ENCODE measurements at places on chromosomes 5 and 9.

DNA sequence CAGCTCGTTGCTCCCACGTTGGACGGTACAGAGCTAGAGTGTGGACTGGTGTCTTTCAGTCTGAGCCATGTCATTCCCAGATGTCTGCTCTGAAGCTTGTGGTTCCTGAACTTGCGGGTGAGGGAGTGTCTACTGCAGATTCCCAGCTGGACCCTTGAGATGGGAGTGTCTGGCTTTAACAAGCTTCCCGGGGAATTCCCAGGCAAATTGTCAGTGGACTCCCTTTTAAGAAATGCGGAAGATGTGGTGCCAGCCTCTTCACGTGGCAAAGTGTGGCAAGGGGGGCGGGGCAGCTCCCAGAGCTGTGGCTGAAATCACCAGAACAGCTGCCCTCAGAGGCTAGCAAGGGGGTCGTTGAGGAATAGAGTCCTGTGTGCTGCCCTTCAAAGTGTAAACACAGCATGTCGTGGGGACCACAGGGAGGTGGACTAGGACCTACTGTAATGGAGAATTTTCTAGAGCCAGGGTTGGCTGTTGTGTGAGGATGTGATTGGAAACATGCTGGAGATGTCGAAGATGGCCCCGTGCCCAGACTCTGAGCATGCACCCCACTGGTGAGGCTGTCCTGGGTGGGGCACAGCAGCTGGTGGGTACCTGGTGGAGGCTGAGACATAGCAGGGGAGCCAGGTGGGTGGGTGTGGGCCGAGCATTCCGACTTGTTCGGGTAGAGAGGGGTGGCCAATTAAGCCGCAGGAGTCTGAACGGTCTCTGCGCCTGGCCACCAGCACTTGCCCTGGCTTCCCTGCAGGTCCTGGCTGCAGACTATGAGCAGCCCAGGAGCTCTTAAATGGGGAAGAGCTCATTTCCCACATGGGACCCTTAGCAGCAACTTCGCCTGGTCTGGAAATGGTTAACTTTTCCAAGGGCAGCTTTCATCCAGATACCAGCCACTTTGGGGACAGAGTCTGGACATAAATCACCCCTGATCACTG lies 37.4 kb downstream of the PRRX2 start:
- no peak for DNase-seq

DNA sequence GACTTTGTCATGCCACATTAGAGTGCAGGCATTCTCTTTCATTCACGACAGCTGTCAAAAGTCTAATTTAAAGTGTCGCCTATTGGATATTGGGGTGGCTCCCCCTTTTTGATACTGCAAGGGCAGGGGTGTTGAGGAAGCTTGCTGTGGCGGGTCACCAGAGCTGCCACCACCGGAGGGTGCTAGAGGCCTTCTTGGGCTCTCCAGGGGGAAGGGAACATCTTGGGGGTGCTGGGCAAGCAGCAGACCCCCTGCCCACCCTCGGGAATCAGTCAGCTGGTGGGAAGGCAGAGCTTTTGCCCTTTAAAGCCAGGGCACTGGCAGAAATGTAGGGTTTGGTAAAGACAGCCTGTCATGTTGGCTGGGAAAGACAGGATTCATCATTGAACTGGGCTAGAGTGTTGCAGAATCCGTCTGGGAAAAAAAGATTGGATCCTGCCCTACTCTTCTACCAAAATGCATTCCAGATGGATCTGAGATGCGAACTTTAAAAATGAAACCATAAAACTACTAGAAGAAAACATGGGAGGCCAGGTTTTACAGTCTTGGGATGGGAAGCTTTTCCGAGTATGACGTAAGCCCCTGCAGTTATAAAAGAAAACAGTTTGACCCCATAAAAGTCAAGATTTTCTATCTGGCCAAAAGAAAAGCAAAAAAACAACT lies 22.3 kb downstream of the COL5A1 start:
- no peak for DNase-seq

DNA sequence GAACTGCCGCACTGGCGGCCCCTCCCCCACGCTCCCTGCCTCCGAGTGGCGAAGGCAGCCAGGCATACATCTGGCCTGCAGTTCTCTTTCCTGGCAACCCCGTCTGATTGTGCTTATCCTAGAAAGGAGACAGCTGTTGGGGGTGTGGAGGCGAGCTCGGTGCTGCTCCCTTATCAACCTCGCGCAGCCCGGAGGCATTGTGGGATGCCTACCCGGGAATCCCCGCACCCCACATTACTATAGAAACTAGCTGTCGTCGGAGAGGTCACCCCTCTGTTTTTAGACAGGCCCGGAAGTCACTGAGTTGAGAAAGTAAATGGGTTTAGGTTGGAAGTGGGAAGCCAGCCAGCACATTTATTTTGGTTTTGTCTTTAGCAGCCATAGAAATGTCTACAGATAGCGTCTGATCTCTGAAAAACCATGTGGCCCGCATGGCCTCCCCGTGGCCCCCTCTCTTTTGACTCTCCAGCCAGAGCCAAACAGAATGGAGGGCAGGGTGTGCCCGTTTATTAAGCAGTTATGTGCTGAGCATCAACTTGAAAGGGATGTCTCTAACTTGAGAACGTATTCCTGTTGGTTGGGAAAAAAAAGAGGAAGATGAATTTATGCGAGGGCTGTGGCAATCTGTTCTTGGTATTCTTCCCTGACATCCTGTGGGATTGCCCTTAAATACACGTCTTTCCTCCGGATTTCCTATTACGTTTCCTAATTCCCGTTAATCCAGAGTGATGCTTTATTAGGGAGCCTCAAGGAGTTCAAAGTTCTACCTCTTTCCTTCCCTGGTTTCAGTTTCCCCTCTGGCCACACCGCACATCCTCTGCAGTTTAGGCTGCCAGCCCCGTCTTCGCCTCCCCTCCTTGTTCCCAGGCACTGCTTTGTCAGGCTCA lies 3.9 kb downstream of the STC2 start:
- no peak for DNase-seq

- DNase-seq = no peak
Observed at GRCh38 chr5:83924171-83924570, 203.5 kb upstream of the HAPLN1 start.

GRCh38 chr9:22134390-22134789 lies 125.3 kb upstream of the CDKN2B start:
- no peak for DNase-seq

DNA sequence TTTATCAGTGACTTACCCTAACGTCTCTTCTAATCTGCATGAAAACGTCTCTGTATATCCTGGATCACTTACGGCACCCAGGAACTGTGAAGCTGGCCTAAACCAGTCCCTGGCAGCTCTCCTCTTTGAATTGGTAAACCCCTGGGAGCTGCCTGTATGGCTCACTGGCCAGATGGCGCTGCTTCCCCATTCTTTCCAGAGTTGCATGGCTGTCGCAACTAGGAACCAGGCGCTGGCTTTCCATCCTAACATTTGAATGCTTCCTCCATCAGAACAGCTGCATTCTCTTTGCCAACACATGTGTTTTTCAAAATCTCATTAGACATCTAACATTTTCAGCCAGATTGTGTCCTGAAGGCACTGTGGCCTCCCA lies 8.0 kb upstream of the PCA3 start:
- no peak for DNase-seq

GRCh38 chr5:133996683-133997252 lies 8.0 kb downstream of the VDAC1 start:
- DNase-seq = no peak

DNA sequence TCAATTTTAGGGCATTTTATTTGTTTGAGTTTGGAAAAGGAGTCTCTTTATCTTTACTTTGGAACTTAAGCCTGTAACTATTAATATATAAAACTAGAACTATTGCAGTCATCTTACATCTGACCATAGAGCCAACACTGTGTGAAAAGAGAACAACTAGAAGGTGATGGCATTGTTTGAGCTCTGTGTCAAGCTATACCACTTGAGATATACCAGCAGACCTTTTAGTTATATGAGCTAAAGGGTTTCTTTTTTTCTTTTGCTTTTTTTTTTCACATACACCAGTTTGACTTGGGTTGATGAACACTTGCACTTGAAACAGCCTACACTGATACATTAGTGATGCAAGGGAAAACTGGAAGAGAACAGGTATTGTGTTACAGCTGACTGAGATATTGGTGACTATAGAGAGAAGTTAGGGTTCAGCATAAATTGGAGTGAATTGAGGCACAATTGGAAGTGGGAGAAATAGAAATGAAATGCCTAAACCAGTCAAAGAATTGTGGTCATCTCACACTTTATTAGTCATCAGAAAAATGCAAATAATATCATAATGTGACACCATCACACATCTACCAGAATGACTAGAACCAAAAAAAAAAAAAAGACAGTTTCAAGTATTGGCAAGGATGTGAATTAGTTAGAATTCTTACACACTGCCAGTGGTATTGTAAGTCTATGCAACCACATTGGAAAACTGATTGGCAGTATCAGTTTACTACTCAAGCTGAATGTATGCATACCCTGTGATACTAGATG lies 60.9 kb downstream of the ADRB2 start:
- no peak for DNase-seq
